ENCODE measurements at places on chromosomes 7 and 10.

DNA sequence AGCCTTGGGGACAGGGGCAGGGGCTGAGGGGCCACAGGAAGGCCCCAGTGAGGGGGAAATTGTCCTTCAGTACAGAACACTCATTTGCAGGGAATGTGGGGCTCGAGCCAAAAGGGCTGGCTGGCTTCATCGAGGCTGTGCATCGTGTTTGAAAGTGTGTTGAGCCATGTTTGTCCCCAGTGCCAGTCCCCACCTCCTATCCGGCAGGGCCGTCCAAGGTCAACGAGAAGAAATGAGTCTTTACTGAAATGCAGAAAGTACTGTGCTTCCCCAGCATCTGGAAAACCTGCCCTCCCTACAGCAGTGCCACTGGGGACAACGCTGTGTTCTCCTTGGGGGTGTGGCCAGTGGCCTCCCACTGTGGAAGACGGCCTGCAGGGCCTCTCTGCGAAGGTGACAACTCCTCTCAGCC is 214.1 kb downstream of the KLF6 start:
- DNase-seq, result no peak

DNA sequence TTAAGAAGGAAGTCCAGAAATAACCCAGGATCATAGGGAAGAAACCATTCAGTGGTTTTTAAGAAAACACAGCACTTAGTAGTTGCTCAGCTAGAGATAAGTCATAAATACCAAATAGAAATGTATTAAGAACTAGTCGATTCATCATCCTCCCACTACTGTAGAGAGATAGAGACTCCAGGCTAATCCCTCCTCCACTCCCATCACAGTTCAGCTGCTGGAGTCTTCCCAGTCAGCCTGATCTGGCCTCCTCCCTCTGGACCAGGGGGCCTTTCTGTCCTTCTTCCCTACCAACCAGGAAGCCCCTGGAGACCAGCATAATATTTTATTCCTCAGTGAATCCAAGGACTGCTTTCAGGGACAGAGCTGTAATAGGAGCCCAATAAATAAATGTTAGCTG is 294.1 kb upstream of the YAE1 start:
- DNase-seq, result no peak

- peak; percentile 27 for DNase-seq
These were observed 232.7 kb downstream of the IMMP2L start for GRCh38 chr7:111329367-111330234.

DNA sequence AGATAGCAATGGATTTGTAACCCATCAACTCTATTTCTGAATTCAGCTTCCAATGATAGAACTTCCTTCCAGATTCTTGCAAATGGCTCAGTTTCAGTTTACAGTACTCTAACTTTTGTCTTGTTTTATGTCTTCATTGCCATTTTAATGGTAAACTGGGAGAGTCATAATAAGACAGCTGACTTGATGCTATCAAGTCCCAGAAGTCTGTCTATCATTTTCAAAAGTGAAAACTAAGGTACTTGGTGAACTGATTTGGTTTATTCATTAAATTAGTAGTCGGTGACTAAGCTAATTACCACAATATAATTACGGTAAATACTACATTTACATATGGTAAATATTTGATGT is 25.0 kb downstream of the RTKN2 start:
- DNase-seq, result no peak

- DNase-seq, result no peak
These were observed 121.4 kb upstream of the STK17A start for GRCh38 chr7:43461349-43462024.

GRCh38 chr10:128865436-128866195 is 601.4 kb upstream of the MGMT start:
- no peak for DNase-seq

- DNase-seq, result no peak
These were observed 442.3 kb upstream of the AKR1E2 start for GRCh38 chr10:4383651-4384098.

- no peak for DNase-seq
These were observed 250.9 kb upstream of the MKLN1 start for GRCh38 chr7:131076711-131077181.

- DNase-seq, result peak; percentile 4
These were observed 7.7 kb upstream of the CCDC172 start for GRCh38 chr10:116316503-116316902.

GRCh38 chr7:129247087-129247486 is 22.3 kb downstream of the AHCYL2 start:
- no peak for DNase-seq

DNA sequence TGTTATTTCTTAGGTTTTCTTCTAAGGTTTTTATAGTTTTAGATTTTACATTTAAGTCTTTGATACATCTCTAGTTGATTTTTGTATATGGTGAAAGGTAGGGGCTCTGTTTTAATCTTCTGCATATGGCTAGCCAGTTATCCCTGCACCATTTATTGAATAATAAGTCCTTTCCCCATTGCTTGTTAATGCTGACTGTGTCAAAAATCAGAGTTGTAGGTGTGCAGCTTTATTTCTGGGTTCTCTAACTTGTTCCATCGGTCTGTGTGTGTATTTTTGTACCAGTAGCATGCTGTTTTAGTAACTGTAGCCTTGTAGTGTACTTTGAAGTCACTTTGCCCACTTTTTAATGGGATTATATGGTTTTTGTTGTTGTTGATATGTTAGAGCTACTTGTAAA is 37.9 kb upstream of the FAM13C start:
- no peak for DNase-seq

GRCh38 chr10:24209432-24209771 is 464 bp downstream of the KIAA1217 start:
- DNase-seq, result peak; percentile 12

DNA sequence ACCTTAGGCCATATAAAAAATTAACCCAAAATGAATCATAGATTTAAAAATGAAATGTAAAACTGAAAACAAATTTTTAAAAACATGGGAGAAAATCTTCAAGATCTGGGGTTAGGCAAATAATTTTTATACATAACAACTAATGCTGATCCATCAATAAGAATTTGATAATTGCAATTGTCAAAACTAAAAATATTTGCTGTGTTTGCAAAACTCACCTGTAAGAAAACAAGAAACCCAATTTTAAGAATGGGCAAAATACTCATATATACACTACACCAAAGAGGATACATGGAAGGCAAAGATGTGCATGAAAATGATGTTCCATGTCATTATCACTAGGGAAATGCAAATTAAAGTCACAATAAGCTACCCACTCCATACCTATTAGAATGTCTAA is 194.8 kb upstream of the NRP1 start:
- DNase-seq, result no peak

GRCh38 chr7:68833422-68833821 is 764.9 kb upstream of the AUTS2 start:
- DNase-seq, result no peak

GRCh38 chr10:49108656-49109055 is 6.7 kb downstream of the VSTM4 start:
- no peak for DNase-seq

DNA sequence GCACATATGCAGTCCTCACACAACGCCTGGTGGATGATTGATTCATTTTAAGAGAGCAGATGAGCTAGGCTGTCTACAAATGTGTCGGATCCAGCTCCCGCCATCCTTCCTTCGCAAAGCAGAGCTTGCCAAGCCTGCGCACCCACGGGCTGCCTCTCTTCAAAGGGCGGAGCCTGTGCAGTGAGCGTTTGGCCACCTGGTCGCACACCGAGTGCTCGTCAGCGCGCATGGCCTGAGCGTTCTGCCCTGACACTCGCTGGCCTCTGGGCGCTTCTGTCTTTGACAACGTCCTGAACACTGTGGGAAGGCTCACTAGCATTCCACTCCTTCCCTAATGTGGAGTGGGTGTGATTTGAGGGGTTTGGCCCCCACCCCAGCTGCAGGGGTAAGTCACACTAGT is 47.1 kb upstream of the TMEM72 start:
- no peak for DNase-seq

GRCh38 chr10:77188000-77188395 is 449.6 kb downstream of the KCNMA1 start:
- no peak for DNase-seq

DNA sequence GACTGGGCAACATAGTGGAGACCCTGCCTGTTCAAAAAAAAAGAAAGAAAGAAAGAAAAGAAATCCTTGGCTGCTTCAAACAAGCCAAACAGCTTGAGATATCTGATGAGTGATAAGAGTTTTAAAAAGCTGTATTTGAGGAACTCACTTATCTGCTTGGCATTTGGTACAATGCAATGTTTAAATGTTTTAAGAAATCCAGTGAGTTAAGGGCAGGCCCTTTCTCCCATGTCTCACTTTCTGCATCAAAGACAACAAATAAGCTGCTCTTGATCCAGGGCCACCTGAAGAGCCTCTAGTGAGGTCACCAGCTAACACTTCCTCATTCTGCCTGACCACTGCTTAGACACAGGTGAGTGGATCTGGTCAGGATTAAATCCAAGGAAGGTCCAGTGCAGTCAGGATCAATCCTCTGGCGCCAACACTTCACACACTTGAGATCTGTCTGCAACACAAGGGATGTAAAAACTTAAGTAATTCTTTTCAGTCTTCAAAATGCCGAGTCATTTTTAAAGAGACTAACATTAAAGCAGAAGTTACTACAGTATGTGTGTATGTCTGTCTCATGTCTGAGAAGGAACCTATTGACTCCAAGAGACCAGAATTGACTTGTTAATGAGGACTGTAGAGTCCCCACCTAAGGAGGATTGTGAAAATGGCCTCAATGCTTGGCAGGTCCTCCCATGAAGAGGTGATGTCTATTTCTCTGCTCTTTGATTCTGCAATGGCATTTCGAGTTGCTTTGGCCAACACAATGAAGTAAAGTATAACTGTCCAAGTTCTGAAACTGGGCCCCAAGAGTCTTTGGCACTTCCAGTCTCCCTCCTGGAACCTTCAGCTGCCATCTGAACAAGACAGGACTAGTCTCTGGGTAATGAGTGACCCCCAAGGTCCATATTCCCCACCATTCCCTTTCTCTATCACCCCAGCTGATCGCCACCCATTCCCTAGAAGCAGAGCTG is 43.1 kb downstream of the CREB3L2 start:
- DNase-seq, result no peak

DNA sequence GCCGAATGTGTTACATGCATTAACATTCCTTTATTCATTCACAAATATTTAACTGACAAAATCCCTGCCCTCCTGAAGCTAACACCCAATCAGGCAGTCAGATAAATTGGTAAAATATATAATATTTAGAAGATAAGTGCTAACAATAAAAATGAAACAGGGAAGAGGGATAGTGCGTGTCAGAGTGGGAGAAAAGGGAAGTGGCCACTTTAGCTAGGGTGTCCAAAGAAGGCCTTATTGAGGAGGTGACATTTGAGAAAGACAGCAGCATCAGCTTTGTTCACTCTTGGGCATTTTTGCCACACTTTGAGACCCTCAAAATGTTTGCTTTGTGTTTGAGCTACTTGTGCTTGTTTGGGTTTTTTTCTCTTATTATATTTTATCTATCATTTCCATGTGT is 317.8 kb downstream of the SNX13 start:
- no peak for DNase-seq

DNA sequence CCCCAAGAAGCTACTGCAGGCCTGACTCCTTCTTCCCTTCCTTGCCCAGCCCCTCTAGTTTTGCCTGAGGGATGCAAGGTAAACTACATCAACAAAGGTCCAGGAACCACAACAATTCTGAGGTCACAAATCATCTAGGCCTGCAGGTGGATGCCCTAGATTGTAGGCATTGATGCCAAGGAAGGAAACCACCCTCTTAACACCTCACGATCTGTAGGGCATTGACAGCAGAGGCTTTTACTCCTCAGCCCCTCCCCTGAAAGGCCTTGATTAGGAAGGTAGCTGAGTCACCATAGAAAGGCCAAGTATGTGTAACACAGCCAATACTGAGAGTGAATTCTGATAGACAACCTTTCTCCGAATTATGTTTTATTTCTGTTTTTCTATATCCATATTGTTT is 46.7 kb upstream of the FAM3C start:
- DNase-seq, result no peak

- DNase-seq, result no peak
These were observed 197.9 kb upstream of the KLF6 start for GRCh38 chr10:3982746-3983442.

- DNase-seq, result no peak
These were observed 69.5 kb upstream of the CDK13 start for GRCh38 chr7:39880556-39880955.
